ENCODE measurements at places on chromosomes 1 and 21. TPM values are rescaled to one million over a fixed set of nuclear protein-coding genes. Genes with fewer than 3 reads are reported as not detected.

LHX8 gene
- total RNA-seq, result not detected

ITPKB gene
- 57.6 TPM for total RNA-seq

- no peak overlapping the region for H3K4me3 ChIP-seq
- H3K4me1 ChIP-seq, result no peaks in the 10 kb centered on the region
- no peak for DNase-seq
- no peaks in the 10 kb centered on the region for H3K27me3 ChIP-seq
These were observed 141.2 kb upstream of the ST6GALNAC5 start for GRCh38 chr1:76725864-76726619.

DNA sequence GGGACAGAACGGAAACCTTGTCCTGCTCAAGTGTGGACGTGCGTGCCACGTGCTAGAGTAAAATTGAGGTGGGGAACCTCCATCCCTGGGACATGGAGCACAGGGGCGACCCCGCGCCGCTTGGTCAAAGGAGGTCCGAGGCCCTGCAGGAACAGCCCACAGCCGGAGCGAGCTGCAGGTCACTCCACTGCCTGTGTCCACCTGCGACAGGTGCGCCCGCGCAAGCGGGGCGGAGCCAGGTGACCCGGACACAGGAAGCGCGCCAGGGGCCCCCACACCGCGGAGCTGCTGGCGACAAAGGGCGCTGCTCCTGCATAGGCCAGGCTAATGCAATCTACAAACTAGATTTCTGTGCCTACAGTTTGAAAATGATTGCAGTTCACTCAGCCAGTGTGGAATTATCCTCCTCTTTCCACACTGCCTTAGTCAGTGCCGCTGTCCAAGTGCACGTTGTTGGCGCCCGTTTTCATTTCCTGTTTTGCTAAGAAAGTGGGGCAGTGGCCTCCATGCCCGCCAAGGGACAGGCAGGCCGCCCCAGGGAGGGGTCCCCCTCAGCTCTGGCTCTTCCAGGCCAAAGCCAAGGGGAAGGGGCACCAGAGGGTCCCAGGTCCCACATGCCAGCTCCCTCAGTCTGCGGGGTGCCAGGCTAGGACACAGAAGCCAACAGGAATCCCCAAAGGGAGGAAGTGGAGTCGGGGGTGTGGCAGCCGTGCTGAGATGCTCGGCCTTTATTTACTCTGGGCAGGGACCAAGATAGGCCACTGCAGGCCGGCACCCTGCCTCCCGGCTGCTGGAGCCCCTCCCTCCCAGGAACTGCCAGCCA lies 4.3 kb upstream of the NADK start:
- peaks cover 20% of the 10 kb centered on the region for H3K36me3 ChIP-seq
- DNase-seq, result peak; percentile 86
- H3K27me3 ChIP-seq, result no peaks in the 10 kb centered on the region
- peak overlapping the region; percentile 13 for H3K4me3 ChIP-seq
- H3K27ac ChIP-seq, result peak overlapping the region; percentile 97
